Brain microvascular endothelial cell (primary cell): ENCODE measurements at places on chromosomes 7 and 10.

DNA sequence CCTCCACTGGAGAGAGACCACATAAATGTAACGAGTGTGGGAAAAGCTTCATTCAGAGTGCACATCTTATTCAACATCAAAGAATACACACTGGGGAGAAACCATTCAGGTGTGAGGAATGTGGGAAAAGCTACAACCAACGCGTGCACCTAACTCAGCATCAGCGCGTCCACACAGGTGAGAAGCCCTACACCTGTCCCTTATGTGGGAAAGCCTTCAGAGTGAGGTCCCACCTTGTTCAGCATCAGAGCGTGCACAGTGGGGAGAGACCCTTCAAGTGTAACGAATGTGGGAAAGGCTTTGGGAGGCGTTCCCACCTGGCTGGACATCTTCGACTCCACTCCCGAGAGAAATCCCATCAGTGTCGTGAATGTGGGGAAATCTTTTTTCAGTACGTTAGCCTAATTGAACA, 20.6 kb downstream of the FAM200A start:
- no peak for DNase-seq

- DNase-seq, result no peak
Observed at GRCh38 chr7:117158941-117159697, 163.7 kb downstream of the WNT2 start.

DNA sequence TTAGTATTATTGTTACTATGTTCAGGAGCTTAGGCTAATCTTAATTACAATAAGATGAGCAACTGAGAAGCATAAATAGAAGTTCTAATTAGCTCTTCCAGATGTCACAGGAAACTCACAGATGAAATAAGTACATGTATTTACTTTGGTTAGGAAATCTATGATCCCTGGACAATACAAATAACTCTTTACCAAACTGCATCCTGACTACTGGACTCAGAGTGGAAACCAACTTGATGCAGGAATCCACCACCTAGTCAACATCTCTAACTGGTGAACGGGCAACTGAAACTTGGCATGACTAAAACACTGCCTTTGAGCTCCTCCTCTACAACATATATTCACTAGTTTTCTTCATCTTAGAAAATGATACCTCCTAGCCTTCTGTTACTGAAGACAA, 193.2 kb downstream of the AGMO start:
- no peak for DNase-seq

GRCh38 chr10:100653957-100654781, 91.2 kb upstream of the PAX2 start:
- DNase-seq, result no peak

GRCh38 chr7:51366930-51367613, 50.5 kb upstream of the COBL start:
- DNase-seq, result peak; percentile 40

GRCh38 chr7:123570390-123571182, 13.0 kb upstream of the NDUFA5 start:
- DNase-seq, result no peak

DNA sequence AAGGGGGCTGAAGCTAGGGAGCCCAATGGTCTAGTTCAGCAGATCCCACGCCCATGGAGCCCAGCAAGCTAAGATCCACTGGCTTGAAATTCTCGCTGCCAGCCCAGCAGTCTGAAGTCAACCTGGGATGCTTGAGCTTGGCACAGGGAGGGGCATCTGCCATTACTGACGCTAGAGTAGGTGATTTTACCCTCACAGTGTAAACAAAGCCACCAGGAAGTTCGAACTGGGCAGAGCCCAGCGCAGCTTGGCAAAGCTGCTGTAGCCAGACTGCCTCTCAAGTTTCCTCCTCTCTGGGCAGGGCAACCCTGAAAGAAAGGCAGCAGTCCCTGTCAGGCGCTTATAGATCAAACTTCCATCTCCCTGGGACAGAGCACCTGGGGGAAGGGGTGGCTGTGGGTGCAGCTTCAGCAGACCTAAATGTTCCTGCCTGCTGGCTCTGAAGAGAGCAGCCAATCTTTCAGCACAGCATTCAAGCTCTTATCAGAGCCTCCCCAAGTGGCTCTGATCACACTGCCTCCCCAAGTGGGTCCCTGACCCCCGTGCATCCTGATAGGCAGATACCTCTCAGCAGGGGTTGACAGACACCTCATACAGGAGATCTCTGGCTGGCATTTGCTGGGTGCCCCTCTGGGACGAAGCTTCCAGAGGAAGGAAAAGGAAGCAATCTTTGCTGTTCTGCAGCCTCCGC, 167.8 kb downstream of the CCDC71L start:
- no peak for DNase-seq

- no peak for DNase-seq
Observed at GRCh38 chr7:157080111-157080730, 58.5 kb upstream of the UBE3C start.

DNA sequence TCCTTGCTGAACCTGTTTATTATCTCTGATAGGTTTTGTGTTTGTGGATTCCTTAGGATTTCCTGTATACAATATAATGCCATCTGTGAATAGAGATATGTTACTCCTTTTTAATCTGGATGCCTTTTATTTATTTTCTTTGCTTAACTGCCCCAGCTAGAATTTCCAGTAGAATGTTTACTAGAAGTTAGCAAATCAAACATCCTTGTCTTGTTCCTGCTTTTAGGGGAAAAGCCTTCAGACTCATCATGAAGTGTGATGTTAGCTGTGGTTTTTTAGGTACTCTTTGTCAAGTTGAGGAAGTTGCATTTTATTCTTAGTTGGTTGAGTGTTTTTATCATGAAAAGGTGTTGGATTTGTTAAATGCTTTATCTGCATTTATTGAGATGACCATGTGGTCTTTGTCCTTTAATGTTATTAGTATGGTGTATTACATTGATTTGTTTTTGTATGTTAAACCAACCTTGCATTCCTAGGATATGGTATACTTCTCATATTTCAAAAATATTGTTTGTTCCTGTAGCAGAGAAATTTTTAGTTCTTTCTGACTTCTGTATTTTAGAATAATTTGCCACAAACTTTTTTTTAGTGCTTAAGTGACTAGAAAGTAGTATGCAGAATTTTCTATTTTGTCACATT, 24.3 kb downstream of the PPP2R2D start:
- no peak for DNase-seq

- DNase-seq, result no peak
Observed at GRCh38 chr7:17937506-17938120, 2.7 kb downstream of the SNX13 start.

DNA sequence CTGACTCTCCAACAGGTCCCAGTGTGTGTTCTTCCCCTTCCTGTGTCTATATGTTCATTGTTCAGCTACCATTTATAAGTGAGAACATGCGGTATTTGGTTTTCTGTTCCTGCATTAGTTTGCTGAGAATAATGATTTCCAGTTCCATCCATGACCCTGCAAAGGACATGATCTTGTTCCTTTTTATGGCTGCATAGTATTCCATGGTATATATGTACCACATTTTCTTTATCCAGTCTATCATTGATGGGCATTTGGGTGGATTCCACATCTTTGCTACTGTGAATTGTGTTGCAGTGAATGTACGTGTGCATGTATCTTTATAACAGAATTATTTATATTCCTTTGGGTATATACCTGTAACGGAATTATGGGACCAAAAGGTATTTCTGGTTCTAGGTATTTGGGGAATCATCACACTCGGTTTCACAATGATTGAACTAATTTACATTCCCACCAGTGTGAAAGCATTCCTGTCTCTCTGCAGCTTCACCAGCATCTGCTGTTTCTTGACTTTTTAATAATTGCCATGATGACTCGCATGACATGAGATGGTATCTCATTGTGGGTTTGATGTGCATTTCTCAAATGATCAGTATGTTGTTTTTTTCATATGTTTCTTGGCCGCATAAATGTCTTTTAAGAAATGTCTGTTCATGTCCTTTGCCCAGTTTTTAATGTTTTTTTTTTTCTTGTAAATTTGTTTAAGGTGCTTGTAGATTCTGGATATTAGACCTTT, 60.2 kb downstream of the LSMEM1 start:
- no peak for DNase-seq

DNA sequence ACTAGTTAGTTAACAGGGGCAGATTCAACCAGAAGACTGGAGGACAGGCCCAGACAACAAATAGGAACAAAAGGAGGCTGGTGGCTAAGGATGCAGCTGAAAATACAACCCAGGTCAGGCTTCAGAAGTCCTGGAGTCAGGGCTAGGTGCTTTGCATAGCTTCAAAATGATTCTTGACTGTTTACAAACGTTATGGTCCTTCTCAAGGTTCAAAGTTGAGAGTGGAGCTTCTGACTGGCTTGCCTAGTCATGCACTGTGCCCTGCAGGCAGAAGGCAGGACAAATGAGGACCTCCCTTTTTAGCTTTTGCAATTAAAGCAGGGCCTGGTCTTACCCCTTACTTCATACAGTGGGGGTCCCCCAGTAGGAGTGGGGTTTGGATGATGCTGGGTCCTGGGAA, 4.4 kb upstream of the CDH23 start:
- no peak for DNase-seq

DNA sequence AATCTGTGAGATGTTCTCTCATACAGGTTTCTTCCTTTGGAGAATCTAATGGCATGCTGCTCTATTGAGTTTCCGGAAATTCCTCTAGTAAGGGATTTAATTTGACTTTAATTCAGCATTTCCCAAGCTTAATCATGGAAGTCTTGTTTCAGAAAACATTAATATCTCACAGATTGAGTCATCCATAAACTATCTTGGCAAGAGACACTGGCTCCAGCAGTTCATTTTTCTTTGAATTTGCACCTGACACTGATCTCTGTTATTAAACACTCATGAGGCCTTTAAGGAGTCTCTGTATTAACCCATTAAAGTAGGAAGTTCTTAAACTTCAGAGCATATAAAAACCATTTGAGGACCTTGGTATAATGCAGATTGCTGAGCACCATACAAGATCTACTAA, 3.6 kb upstream of the ITGB8 start:
- DNase-seq, result peak; percentile 37

DNA sequence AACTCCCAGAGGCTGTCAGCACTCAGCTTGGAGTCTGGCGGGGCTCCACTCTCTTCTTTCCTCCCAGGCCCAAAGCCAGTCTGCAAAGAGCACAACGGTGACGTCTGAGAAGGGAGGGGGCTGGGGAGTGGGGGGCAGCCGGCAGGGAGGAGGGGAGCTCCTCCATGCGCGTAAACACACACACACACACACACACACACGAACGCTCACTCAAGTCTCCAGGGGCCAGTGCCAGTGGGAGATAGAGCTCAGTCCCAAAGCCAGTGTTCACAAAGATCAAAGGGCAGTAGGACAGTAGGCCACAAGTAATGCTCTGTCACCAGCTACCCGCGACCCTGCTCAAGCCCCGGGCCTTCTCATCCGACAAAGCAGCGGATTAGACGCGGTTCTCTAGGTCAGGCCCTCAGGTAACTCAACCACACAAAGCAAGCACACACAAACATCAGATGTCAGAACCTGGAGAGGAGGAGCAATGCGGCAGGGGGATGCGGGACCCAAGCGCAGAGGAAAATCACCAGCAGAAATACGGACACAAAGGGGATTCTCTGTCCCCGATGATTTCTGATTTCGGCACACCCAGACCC, 19.9 kb downstream of the TCAF1 start:
- DNase-seq, result peak; percentile 46

- peak; percentile 85 for DNase-seq
Observed at GRCh38 chr7:155962191-155962967, 150.1 kb upstream of the SHH start.

- DNase-seq, result no peak
Observed at GRCh38 chr10:23404461-23404980, 34.4 kb upstream of the OTUD1 start.

DNA sequence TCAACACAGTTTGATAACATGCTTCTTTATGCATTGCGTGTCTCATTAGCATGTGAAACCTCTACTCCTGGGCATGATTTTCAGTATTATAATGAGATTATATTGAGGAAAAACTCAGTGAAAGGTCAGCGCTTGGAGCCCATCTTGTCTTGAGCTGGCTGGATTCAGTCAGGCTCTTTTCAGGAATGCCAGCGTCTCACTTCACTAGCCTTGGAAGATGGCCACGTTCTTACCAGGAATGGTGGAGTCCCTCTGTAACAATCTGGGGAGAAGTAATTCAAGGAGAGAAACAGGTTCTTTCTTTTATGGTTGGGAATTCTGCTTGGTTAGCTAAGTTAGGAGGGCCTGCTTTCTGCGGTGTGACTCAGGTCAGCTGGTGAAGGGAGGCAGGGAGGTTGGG, 241.0 kb downstream of the GALNT17 start:
- no peak for DNase-seq

GRCh38 chr10:77110757-77111156, 526.9 kb downstream of the KCNMA1 start:
- DNase-seq, result no peak

GRCh38 chr7:107291434-107291833, 122.6 kb downstream of the HBP1 start:
- no peak for DNase-seq

- DNase-seq, result no peak
Observed at GRCh38 chr7:103391150-103391549, 43.7 kb downstream of the PSMC2 start.

DNA sequence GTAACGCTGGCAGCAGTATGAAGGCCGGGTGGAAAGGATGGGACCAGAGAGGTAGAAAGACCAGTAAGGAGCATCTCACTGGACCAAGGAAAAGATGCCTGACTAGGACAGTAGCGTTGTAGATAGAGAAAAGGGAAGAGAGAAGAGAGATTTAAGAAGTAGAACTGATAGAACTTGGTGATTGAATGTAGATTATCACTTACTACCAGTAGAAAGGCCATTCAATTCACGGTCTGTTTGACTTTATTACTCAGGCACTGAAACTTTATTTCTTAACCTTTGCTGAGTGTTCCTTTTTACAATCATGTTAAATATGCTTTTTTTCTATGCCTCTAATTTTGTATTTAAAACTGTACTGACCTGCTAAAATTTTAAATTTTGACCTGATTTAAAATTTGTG, 12.2 kb downstream of the MCU start:
- DNase-seq, result no peak

DNA sequence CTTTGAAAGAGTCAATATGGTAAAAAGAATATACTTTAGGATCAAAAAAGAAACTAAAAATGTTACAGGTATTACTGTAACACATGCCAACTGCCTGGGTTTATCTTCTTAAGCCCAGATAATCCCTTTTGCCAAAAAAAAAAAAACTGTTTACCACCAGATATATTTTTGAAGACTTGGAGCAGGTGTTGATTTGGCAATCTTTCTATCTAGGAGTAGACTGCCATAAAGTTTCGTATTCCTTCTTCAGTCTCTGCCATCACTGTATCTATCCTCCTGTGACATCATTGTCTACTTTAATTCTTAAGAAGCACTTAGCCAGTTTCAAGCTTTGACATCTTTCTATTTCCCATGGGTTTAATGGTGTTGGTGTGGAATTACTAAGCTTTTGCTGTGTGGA, 161.0 kb downstream of the ST7 start:
- no peak for DNase-seq

DNA sequence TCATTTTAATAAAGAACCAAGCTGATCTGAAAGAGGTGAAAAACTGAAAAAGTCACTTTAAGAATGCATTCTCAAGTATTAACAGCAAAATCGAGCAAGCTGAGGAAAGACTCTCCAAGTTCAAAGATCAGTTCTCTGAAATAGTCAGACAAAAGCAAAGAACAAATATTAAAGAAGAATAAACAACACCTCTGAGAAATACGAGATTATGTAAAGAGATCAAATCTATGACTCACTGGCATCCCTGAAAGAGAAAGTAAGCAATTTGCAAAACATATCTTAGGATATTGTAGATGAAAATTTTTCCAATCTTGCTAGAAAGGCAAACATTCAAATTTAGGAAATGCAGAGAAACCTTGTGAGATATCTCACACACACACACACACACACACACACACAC, 138.4 kb upstream of the HGF start:
- no peak for DNase-seq
